Right lung (tissue), 10 donors: ENCODE measurements at places on chromosomes 3 and 15.

- peak; percentile 42 for DNase-seq
Observed at GRCh38 chr15:72112116-72112515, 5.8 kb downstream of the MYO9A start.

DNA sequence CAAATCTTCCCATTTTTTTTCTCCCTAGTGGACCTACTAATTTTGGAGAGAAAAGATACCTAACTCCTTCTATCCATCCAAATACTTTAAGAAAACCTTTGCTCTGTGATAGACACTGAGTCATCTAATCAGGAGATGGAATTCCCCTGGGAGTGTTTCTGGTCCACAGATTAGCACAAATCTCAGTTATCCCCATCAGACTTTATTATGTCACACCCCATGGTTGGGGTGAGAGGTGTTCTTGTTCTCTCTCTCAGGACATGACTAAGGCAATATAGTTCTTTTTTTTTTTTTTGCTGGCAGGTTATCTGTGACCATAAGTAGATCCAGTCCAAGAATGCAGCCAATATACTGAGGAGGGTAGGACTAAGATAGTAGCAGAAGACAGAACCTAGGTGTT lies 15.8 kb downstream of the SLC9A9 start:
- no peak for DNase-seq

GRCh38 chr3:42732196-42732828 lies 29.7 kb upstream of the HHATL start:
- no peak for DNase-seq

DNA sequence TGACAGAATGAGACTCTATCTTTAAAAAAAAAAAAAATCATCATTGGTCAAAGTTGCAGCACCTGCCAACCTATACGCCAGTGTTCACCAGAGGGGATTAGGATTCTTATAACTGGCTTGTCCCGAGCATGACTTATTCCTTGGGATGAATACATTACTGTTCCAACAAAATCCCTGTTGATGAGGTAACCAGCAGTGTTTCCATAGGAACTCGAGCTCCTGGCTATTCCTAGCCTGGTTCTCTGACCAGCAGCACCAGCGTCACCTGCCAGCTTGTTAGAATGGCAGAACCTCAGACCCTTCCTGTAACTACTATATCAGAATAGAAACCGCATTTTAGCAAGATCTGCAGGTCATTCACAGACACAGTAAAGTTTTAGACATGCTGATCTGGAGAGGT lies 364.4 kb downstream of the PTPRG start:
- no peak for DNase-seq

- peak; percentile 37 for DNase-seq
Observed at GRCh38 chr15:79853492-79854328, 43.1 kb downstream of the MTHFS start.

DNA sequence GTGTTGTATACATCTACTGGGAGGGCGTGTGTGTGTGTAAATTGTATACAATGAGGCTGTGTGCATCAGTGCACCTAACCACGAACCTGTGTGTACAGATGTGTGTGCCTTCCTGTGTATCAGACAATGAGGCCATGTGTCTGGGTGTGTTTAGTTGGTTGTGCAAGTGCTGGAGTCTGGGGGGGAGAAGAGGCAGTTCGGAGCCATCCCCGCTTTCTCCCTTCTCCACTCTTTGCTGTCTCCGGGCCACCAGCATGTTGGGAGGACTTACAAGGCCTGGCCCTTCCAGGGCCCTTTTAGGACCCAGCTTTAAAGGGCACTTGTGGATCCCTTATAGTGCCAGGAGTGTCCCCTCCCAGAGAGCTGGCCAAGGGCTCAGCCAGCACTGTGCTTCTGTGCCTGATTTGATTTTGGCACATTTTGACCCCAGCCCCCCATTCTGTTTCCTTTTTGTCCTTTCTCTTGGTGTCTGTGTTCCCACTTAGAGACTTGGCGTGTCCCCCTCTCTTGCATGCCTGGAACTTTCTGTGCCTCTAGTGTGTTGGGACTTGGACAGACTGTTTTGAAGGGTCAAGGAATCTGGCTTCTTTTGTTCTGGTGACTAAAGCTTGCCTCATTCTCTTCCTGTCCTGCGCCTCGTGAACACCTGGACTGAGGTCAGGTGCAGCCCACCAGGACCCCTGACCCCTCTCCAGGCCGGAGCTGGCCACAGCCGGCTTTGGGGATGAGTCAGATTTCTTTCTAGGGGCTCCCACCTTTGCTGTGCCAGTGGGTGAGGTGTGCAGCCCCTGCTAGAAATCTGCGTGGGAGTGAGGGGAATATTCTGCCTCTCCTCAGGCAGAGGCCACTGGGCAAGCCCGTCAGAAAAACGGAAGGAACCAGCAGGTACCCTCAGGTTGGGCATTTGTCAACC lies 1.5 kb downstream of the CTDSPL start:
- DNase-seq = peak; percentile 47

- DNase-seq = no peak
Observed at GRCh38 chr15:77430652-77431051, 10.0 kb downstream of the HMG20A start.

DNA sequence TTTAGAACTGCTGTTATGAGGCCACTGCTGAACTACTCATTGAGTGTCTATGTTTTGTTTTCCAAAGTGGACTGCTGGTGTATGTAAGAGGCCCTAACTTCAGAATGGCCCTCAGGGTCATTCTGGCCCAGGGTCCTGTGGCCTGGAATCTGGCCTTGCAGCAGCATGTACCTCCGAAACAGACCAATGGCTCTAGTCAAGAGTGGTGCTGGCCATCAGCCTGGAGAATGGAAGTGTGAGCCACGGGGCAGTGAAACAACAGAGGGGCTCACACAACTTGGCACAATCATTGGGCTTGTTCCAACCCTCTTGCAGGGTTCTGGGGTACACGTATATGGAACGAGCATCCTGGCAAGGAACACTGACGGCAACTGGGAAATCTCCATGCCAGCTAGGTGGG lies 40.5 kb downstream of the SCN5A start:
- DNase-seq = no peak

DNA sequence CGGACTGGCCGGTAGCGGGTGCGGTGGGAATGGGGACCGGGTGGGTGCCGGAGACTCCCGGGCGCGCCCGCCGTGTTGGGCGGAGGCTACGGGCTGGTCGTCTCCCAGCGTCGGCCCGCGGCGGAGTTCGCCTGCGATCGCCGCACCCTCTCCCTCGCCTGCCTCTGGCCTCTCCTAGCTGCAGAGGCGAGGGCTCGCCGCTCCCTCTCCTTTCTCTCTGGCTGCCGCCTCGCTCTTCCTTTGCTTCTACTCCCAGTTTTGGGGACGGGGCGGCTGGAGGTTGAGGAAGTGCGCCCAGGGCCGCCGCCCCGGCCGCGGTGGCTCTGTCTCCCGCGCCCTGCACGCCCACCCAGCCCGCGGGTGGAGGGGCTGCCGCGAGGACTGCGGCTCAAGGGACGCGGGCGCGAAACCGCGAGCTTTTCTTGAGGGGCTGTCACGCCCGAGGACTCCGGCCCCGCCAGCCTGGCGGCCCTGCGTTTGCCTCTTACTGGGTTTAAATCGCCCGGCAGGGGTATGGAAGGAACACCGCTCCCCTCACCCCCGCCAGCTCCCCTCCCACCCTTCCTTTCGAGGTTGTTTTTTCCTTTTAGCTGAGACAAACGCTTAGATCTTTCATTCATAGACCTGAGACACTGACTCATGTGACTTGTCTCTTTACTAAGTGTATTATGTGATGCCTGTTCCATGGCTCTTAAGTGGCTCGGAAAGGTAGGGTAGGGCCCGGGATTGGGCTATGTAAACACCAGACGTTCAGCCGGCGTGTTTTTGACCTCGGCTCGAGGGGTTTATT lies 654 bp downstream of the PIK3CA start:
- peak; percentile 47 for DNase-seq

GRCh38 chr3:46881596-46882376 lies 4.3 kb downstream of the PTH1R start:
- DNase-seq = no peak

DNA sequence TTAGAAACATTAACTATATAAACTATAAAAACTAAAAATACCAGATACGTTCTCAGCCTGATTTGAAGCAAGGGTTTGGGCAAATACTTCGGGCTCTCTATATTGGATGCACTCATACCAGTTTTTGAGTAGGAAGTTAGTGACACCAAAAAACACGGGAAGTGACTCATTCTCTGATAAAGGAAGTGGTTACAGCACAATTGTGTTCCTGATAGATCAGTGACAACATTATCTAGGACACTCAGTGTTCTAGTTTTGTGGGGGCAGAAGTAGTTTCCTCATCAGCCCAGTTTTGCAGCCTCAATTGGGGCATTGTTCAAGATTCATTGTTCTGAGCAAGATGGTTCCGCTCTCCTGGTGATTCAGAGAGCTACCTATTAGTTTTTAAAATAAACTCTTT lies 469.6 kb upstream of the DPPA4 start:
- no peak for DNase-seq

DNA sequence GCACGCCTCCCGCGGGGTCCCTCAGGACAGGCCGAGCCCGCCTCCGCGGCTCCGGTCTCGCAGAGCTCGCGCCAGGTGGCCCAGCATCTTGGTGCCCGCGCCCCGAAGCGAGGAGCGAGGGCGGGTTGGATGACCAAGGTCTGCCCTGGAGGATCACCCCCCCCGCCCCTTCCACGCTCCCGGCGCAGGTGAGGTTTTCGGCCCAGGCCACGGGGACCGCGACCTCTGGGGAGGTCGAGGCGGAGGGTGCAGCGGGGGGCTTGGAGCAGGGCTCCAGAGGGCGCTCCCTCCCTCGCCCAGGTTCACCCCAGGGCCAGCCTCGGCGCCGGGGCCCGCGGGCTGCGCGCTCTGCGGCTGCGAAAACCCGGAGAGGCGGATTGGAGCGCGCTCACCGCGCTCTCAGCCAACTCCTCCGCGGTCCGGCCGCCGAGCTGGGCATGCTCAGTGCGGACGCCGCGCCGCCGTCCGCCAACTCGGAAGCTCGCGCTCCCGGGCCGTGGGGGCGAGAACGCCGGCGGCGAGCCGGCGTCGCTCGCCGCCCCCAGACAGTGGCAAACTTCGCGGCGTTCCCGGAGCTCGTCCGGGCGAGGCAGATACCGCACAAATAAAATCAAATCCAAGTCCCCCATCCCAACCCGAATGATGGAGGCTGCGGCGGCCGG lies at the start of gene MED12L:
MED12L (plus strand) TSS at position 438 of the 662 bp plus-strand sequence. CDS start 1,263 bp downstream, outside the sequence.
- DNase-seq = peak; percentile 65

- DNase-seq = no peak
Observed at GRCh38 chr15:66389098-66389858, 2.6 kb downstream of the MAP2K1 start.
